Activated T-helper 1 cell treated with anti-CD3 and anti-CD28 coated beads, Interleukin-12 subunit alpha, Interleukin-12 subunit beta, Interleukin-2, Interleukin-4 antibody, amounts not matched to agents 30 ng/mL and 10 ng/mL and 1 ng/mL, durations not matched to agents 14 hours and 24 hours and 36 hours (primary cell): ENCODE measurements at places on chromosomes 2 and 18. TPM values are rescaled to one million over a fixed set of nuclear protein-coding genes. Genes with fewer than 3 reads are reported as not detected.

DNA sequence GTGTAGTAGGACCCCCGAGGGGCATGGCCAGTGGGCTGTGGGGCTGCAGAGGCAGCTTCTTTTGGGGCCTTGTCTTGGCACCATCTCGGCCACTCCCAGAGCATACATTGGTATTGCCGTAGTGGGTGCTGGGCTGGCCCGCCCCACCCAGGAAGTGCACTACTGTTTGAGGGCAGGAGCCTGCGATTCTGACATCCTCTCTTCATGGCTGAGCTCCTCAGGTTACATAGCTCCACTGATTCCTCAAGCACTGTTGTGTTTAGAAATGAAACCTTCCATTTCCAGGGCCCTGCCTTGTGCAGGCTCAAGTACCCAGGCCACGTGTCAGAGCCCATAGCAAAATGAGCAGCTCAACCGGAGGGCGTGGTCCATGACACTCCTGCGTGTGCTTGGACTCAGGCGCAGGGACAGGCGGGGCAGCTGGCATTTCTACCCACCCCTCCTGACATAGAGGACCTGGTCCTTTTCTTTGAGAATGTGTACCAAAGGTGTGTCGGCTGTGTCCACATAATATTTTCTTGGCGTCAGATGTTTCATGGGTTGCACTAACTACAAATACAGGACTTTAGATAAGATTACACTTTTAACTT, 67.9 kb downstream of the DGKD start:
- DNase-seq = peak; percentile 68
- H3K27ac ChIP-seq = peak overlapping the region; percentile 79
- H3K4me1 ChIP-seq = peaks cover 86% of the 10 kb centered on the region
- peak overlapping the region; percentile 56 for H3K4me3 ChIP-seq
- peaks cover 38% of the 10 kb centered on the region for H3K36me3 ChIP-seq
- no peaks in the 10 kb centered on the region for H3K27me3 ChIP-seq

DNA sequence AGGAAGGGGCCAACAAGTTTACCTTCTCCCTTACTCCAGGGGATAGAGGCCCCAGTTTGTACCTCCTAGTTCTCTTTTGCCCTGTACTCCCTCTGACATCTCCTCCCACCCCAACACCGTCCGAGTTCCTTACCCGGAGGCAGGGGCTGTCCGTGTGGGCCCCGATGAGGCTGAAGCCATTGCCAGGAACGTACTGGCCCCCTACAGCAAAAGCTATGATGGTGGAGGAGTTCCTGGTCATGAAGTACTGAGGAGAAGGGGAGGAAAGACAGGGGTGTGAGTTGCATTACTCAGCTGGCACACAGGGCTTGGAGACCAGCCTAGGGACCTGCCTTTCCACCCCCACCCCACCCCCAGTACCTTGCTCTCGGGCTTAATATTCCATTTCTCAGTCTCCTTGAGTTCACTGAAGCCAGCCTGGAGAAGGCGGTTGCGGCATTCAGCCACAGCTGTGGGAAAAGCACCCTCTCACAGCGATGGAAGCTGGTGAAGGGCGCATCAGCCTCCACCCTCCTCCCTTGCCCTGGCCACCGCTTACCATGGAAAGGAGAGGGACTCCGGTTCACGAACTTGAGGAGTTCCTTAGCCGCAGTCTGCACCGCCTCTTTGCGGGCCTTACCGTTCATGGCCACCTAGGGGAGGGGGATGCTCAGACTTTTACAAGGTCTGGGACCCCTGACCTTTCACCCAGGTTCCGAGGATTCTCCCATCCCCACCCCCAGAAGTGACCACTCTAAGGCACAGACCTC, 1.0 kb downstream of the DNPEP start:
- peak overlapping the region; percentile 93 for H3K27ac ChIP-seq
- H3K4me1 ChIP-seq = peaks cover 6% of the 10 kb centered on the region
- H3K4me3 ChIP-seq = peak overlapping the region; percentile 97
- H3K36me3 ChIP-seq = peaks cover 22% of the 10 kb centered on the region
- peaks cover 16% of the 10 kb centered on the region for H3K27me3 ChIP-seq

DNA sequence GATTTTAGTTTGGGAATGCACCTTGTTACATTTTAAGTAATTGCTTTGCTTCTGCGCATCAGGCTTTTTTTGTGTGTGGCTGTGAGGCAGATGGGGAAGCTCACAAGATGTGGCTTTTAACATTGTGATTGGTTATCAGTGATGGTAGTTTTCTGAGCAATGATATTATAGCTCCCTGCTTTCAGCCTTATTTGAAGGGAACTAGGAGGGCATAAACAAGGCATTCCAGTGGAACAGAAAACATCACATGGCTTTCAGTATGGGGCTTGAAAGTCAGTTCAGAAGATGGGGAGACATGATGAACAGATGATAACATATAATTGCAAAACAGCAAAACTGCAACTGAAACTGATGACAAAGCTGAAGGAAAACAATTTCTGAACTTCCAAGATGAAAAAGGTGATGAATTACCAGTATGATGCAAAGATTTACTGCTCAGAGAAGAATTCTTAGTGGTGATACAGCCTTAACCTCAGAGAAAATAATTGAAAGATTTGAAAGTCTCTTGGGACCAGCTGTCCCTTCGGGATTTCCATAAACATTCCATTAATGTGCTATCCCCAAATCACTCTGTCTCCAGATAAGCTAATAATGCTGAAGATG, 439.7 kb downstream of the RND3 start:
- no peak overlapping the region for H3K4me3 ChIP-seq
- no peak for DNase-seq
- H3K36me3 ChIP-seq = no peaks in the 10 kb centered on the region

DNA sequence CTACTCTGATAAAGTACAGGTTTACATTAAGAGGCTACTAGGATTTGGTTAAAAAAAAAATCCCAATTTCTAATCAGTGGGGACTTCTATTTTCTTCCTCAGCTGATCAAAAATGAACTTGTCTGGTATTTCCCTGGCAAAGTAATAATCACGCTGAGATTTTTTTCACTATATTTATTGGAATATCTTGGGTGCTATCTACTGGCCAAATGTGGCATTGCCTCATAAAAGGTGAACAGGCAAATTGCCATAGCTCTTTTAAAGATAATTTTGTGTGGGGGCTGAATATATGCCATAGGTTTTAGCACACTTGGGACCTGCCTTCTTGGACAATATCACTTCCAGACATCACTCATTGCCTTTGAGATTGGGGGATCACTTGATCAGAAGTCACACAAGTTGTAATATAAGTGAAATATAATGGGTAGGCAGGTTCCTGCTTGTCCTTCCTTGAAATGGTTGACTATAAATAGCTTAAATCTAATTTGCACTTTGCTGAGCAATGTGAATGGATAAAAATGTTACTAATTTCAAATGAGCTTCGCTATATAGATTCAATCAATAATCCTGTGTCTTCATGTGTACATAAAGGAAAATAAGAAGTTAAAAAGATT, 7.0 kb upstream of the NXPH2 start:
- H3K4me1 ChIP-seq = no peaks in the 10 kb centered on the region
- no peak for DNase-seq
- no peaks in the 10 kb centered on the region for H3K36me3 ChIP-seq

DNA sequence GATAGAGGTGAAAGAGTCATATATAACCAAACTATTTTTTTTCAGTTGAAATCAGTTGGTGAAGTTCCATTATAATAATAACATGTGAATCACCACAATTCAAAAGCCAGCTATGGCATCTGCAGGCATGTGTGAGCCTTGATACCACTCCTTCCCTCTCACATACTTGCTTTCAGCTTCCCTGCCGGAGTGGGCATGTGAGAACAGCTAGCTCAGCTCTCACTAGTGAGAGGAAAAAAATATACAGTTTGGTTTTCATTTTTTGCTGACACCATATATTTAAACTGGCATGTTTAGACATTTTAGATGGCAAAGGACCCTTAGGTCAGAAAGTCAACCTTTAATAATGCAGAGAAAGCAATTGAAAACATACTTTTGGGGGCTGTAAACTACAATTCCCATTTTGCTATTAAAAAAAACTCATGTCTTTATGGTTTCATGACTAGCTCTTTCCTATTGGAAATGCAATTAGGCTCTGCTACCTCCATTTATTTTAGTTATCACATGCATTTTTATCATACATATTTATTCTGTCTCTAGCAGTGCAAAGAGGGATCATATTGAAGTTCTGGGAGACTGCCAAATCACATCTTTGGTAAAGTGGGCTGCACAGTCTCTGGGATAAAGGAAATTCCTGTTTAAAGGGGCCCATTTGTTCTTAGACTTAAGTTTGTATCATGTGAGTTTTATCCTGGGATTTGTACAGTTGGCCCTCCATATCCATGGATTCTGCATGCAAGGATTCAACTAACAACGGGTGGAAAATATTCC, 33.2 kb upstream of the SLC40A1 start:
- no peak for DNase-seq
- no peaks in the 10 kb centered on the region for H3K36me3 ChIP-seq
- H3K27ac ChIP-seq = no peak overlapping the region
- H3K27me3 ChIP-seq = peaks cover 2% of the 10 kb centered on the region

DNA sequence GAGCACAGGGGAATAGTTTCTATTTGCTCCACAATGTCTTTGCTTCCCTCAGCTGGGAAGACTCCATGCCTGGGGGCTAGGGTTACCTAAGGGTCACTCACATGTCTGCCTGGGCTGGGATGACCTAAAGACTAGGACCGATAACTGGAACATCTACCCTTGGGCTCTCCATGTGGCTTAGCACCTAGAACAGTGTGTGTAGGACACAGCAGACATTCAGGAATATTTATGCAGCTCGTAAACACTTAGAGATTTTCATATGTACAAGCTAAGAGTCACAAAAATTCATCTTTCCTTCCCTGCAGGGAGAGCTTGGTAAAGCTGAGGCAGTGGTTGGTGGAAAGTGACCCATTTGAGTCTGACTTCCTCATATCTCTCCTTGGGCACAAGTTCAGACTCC, 55.8 kb downstream of the FBLN7 start:
- H3K36me3 ChIP-seq = peaks cover 40% of the 10 kb centered on the region
- no peaks in the 10 kb centered on the region for H3K27me3 ChIP-seq
- H3K4me3 ChIP-seq = no peak overlapping the region
- DNase-seq = no peak

ACTG2 gene
- total RNA-seq = 0.22 and 0.26 TPM in 2 replicates

DNA sequence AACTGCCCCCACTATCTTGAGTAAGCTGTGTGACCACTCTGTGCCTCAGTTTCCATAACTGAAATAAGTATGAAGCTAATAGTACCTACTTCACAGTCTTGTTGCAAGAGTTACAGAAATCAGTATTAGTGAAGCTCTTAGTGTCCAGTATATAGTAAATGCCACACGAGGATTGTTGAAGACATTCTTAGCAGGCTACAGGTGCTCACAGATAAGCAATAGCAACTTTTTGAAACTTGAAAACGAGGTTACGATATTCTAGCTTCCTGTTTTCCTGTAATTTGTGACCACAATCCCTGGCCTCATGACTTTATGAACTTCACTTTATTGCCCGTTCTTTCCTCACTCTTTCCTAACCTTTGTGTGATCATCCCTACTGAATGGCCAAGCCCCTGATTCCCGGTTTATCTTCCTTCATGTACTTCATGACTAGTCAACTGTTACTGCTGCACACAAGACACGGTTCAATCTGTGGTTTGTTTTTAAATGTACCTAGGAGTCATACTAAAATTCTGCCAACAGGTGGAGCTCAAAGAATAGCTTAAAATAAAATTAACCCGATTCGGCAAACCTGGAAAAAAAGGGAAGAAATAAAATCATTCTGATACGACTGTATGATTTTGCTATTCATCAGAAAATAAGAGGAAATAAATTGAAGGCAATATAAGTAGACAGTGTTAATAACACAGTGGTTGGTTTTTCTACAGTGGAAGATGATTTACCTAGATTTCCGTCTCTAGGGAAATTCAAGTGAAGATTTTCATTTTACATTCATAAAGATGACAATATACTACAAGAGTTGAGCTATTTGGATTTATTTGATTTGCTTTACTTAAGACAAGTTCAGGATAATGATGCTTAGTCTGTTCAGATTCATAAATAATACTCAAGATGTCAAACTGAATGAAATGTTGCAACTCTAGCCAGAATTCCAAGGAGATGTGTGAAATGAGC, 38.1 kb upstream of the STAT1 start:
- no peak overlapping the region for H3K4me3 ChIP-seq
- no peaks in the 10 kb centered on the region for H3K27me3 ChIP-seq
- H3K4me1 ChIP-seq = peaks cover 25% of the 10 kb centered on the region
- H3K36me3 ChIP-seq = peaks cover 23% of the 10 kb centered on the region
- no peak overlapping the region for H3K27ac ChIP-seq

GRCh38 chr2:217622205-217623060, 380.4 kb downstream of the TNS1 start:
- no peaks in the 10 kb centered on the region for H3K36me3 ChIP-seq
- H3K27ac ChIP-seq = no peak overlapping the region
- no peaks in the 10 kb centered on the region for H3K4me1 ChIP-seq
- no peak overlapping the region for H3K4me3 ChIP-seq
- DNase-seq = no peak
- peaks cover 1% of the 10 kb centered on the region for H3K27me3 ChIP-seq

DNA sequence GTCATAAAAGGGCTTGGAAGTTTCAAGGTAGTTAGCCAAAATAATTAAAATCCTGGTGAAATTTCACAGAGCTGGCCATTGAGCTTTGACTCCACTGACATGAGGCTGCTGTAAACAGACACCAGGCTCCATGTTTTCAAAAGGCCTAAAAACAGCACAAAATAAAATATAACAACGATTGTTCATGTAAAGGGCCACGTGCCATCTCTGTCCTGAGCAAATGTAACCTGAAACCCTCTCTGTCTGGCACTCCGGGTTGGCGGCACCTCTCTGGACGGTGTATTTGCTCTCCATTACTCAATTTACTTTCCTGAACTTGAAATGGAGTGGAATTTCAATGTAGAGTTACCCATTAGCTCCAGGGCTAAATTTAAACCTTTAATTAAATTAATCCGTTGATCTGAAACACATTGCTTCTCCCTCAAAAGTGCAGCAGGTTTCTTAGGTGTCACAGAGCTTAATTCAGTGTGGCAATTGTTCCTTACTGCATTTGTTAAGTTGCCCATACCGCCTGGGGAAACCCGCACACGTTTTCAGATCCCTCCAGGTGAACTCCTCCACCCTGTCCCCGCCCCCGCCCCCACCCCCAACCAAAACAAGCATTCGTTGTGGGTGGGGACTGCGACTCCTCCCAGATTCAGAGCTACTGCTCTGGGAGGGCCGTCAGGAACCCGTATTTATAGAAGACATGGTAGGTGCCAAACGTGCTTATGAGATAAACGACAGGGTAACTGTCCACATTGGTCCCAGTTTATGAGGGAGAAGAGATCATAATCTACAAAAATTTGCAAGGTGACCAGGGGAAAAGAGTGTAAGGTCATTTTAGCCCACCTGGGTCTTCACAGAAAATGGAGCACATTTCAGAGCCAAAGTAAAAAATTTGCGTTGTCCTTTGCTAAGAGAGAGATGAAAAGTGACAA, 1.2 kb upstream of the CABLES1 start:
- H3K36me3 ChIP-seq = peaks cover 2% of the 10 kb centered on the region
- peaks cover 29% of the 10 kb centered on the region for H3K4me1 ChIP-seq
- DNase-seq = no peak

TEKT4 gene
- total RNA-seq = 0.27 and 0.29 TPM in 2 replicates

GRCh38 chr2:29035016-29035745, 39.1 kb downstream of the PCARE start:
- peaks cover 3% of the 10 kb centered on the region for H3K27me3 ChIP-seq
- no peak overlapping the region for H3K27ac ChIP-seq
- peaks cover 26% of the 10 kb centered on the region for H3K4me1 ChIP-seq
- H3K36me3 ChIP-seq = peaks cover 2% of the 10 kb centered on the region
- no peak for DNase-seq
